ENCODE measurements at places on chromosomes 3 and 15.

DNA sequence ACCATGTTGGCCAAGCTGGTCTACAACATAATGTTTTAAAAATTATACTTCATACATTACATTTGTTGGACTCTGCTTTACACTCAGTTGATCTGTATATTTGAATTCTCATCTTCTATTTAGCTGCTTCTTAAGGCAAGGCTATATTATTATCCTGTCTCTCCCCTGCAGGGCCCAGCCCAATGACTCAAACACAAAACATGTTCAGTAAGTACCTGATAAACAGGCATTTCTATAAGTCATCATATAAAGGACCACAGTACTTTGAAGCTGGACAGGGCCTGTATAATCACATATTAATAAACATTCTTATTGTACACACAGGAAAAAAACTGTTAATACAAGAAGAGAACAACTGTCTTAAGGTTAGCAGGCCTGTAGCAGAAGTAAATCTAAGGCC is 36.2 kb downstream of the NGLY1 start:
- DNase-seq, result no peak

DNA sequence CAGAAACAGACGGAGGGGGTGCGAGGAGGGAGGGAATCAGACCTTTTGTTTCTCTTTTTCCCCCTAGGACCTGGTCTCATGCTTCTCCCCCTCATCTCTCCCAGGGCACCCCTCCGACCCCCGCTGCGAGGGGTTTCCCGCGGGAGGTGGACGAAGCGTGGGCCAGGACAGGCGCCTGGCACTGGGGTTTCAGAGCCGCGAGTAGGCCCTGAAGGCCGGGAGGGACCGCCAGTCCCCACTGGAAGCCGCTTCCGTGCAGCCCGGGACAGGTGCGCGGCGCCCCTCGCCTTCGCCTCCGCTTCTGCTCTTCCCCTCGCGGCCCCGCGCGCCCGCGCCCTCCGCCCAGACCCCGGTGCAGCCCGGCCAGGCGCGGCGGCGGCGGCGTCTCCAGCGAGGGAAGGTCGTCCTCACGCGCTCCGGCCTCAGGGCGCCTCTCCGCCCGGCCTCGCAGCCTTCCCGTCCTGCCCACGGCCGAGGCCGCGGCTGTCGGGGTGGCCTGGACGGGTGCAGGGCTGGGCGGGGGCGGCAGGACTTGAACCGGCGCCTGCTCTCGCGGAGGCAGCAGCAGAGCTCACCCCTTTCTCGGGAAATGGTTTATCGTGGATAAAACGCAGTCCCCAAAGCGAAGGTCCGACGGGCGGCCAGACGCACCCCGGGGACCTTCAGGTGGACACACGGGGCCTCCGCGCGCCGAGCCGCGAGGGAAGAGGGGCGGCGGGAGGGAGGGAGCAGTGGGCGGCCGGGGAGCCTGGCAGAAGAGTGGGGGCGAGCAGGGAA is 31.5 kb upstream of the ADAMTS17 start:
- DNase-seq, result no peak

DNA sequence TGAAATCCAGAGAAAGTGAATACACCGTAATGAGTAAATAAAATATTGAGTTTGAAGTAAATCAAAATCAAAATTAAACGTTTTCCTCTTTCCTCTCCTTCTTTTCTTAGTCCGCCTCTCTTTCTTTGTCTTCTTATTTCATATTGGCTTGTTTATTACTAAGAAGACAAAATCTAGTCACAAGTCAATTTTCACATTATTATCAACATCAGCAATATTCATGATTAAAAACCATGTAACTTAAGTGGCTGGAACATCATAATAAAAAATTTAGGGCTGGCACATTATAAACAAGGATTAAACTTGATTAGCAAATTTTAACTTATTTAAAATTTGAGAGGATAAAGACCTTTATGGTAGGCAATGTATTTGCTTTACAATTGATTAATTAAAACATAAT is 61.4 kb downstream of the BCHE start:
- DNase-seq, result no peak

DNA sequence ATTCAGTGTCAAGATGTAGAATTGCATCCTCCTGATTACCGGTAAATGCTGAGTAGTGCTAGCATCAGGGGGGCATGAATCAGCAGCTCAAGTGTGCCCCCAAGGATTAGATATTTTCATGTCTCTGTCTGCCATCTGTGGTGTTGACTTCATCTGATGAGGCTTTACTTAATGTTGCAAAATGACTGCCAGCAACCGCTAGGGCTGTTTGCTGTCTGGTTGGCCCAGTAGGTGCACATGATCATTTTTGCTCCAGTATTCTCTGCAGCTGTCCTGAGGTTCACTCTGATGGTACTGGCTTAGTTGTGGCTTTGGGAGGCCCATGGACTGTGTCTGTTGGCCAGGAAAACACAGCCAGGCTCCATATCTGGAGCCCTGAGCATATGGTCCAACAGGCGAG is 316.4 kb downstream of the SOX2 start:
- DNase-seq, result no peak

Data from SHP77 treated with DMSO at 0.1 percent for 48 hours (cell line).